ENCODE measurements at places on chromosomes 3 and 15.
A peak's percentile ranks its signal among the peaks of the same experiment; 100 is the strongest.

GRCh38 chr3:12571986-12572385 lies 15.1 kb downstream of the MKRN2 start:
- DNase-seq = no peak

GRCh38 chr15:66065325-66065724 lies 188.2 kb downstream of the MEGF11 start:
- DNase-seq = no peak

GRCh38 chr3:173913397-173913796 lies 515.9 kb downstream of the NLGN1 start:
- no peak for DNase-seq

DNA sequence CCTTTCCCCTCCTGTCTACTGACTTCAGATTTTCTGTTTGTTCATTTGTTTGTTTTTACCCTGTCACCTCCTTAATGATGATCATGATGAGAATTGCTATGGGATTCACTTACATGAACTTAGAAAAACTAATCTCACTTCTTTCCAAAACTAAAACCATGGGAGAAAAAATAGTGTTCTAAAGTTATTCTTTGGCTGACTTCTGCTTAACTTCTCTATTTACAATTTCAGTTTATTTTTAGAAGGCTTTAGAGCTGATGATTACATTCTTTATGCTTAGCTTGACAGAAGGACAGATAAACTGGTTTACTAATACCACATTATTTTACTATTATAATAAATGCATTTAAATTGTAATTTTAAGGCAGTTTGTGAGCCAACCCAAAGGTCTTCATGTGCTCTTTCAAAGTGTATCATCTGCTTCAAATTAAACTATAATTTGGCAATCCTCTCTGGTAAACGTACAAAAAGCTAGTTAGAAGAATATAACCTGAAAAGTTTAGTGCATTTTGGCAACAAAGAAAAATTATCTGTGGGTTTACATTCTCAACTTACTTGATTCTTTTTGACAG lies 676.8 kb upstream of the UBE2E2 start:
- no peak for DNase-seq

GRCh38 chr3:149850787-149851584 lies 38.0 kb downstream of the RNF13 start:
- DNase-seq = no peak

GRCh38 chr3:191378142-191378812 lies 48.0 kb upstream of the UTS2B start:
- DNase-seq = no peak

DNA sequence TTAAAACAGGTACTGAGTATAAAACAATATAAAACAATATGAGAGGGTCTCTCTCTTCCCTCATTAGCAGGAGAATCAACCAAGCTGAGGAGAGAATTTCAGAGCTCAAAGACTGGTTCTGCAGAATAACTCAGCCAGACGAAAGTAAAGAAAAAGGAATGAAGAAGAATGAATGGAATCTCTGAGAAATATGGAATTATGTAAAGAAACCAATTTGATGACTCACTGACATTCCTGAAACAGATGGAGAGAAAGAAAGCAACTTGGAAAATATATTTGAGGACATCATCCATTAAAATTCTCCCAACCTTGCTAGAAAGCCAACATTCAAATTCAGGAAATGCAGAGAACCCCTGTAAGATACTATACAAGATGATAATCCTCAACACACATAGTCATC lies 630.9 kb downstream of the PYDC2 start:
- DNase-seq = peak; percentile 44

GRCh38 chr15:62334536-62334935 lies 169.5 kb upstream of the C2CD4B start:
- peak; percentile 90 for DNase-seq

DNA sequence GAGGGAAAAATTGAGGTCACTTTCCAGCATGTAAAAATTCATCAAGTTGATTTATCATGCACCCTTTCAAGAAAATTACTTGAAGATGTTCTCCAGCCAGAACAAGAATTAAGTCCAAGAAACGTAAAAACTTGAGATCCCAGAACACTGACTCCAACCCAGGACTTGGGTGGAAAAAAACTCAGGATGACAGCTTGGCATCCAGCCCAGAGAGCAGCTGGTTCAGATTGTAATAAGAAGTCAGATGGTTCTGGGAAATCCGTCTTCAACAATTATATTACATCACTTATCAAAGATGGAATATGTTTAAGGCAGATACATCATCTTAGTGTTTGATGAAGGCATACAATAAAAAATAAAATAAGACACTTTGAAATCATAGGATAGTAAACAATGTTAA lies 23.0 kb upstream of the DNAJC13 start:
- DNase-seq = no peak

GRCh38 chr3:184733971-184734608 lies 22.2 kb upstream of the MAGEF1 start:
- no peak for DNase-seq

All from foreskin keratinocyte (primary cell).